ENCODE measurements at places on chromosomes 4 and X.

GRCh38 chr4:56691425-56691824 lies 10.3 kb upstream of the HOPX start:
- peak; percentile 88 for DNase-seq

DNA sequence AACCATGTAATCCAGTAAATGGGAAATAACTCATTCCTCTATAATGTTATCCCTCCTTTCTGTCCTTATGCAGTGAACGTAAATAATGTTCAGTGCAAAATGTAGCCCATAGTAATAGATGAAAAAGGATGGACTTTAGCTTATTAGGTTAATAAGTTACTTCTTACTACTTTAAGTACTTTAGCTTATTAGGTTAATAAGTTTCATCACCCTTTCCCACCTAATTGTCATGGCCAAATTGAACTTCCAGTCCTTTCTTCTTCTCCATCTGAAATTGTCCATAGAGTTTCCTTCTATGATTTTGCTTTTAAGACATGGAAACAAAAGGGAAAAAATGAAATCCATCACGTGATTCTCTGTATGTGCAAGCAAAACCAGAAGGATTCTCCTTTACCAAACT lies 15.2 kb upstream of the TMEM165 start:
- no peak for DNase-seq

DNA sequence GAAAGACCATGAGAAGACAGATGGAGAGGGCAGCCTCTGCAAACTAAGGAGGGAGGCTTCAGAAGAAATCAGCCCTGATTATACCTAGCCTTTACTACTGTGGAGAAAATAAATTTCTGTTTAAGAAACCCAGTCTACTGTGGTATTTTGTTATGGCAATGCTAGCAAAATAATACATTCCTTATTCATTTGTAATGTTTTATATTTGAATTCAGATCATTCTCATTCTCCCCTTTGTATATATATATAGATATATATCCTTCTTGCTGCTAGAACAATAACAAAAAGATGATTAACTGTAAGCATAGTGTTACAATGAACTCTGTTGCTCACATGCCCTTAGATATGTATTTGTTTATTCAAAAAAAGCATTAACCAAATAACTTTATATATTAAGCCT lies 22.5 kb downstream of the DMD start:
- no peak for DNase-seq

- no peak for DNase-seq
These were observed 140.6 kb upstream of the SCML1 start for GRCh38 chrX:17596546-17597205.

- peak; percentile 97 for DNase-seq
These were observed 27.3 kb upstream of the SORBS2 start for GRCh38 chr4:185839194-185839712.

- peak; percentile 59 for DNase-seq
These were observed 654 bp upstream of the DDIT4L start for GRCh38 chr4:100190643-100191600.

DNA sequence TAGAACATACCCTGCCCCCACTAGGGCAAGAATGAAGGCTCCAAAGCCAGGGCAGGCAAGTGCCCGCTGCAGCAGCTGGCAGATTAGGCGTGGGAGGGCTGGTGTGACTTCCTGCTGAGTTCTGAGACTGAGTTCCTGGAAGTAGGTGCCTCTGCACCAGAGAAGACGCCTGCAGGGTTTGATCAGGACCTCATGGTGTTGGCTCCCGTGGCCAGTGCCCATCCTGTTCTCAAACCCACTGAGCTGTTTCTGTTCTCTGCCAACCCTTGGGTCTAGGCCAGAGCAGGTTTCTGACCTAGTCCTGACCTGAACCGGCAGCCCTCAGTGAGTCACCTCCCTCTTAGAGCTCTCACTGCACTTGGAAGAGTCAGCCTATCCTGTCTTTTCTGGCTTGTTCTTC lies 220.7 kb downstream of the HS6ST2 start:
- no peak for DNase-seq

DNA sequence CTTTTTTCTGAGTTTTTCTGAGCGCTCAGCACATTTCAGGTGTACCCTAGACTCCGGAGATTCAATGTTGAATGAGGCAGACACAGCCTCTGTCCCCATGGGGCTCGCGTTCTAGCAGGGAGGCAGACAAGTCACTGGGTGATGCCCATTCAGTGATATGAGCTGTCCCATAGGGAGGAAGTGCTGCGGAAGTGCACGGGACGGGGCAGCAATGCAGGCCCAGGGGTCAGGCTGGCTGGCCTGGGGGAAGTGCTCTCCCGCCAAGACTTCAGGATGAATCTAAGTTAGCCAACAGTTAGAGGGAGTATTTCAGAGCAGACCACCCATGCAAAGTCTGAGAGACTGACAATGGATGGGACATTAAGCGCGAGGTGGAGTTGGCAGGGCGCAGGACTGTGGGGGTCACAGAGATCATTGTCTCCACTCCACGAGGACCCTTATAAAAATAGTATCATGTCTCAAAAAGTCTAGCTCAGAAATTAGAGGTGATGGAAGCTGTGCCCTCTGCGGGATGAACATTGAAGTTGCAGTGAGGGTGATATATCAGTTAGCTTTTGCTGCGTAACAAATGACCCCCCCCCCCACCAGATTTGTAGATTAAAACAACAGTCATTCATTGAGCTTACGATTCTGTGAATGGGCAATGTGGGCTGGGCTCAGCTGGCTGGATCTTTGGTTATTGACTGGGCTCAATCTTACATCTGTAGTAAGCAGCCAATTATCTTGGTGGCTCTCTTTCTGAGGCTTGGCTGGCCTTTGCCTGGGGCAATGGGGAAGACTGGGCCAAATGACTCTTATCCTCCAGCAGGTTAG lies 16.4 kb downstream of the PSAPL1 start:
- DNase-seq = no peak

GRCh38 chr4:123817025-123817688 lies 420.6 kb downstream of the SPRY1 start:
- DNase-seq = no peak

- DNase-seq = peak; percentile 31
These were observed 114.4 kb downstream of the STK32B start for GRCh38 chr4:5165420-5166369.

DNA sequence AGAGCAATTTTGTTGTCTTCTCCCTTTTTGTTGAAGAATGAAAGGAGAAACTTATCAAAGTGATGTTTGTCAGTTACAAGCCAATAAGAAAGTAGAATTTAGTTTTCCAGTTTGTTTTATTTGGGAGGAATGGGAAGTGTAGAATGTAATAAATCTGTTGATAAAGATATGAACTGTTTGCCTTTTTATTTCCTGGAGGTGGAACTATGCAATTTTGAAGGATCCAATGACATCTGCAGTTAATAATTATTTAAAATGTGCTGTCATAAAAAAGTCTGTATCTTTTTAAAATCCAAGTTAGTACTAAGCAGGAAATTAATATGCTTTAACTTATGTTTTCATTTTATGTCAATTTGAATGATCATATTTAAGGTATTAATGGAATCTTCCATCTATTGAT lies 44.9 kb downstream of the PF4 start:
- DNase-seq = no peak

DNA sequence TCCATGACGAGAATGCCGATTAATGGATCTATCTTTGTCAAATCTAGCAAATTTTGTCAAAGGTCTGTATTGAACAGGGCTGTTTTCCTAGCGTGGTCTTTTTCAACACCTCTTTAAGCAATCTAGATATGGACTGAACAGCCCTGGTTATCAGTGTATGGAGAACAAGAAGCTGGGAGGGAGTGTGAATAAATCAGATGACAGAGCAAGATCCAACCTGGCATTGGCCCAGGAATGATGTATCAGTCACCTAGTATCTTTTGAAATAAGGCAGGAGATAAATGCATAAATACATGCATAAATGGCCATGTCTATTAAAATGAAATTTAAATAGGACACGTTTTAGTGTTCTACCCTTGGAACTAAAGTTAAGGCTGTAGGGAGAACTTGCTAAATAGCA lies 15.7 kb upstream of the AP1S2 start:
- peak; percentile 29 for DNase-seq
